Melanocyte of skin (primary cell): ENCODE measurements at places on chromosomes 6 and 20. TPM values are rescaled to one million over a fixed set of nuclear protein-coding genes. Genes with fewer than 3 reads are reported as not detected.

The HAO1 gene
- total RNA-seq, result not detected in 2 replicates

The MCCD1 gene
- total RNA-seq, result not detected in 2 replicates

The ZC2HC1B gene
- not detected in 2 replicates for total RNA-seq

The ENPP4 gene
- total RNA-seq, result under 0.01 TPM in 2 replicates

The MYCT1 gene
- total RNA-seq, result not detected in 2 replicates

The TNF gene
- total RNA-seq, result under 0.01 TPM in 1 of 2 replicates, not detected in the other

The CLIC5 gene
- not detected in 2 replicates for total RNA-seq

The GRIK2 gene
- 20.4 and 31.7 TPM in 2 replicates for total RNA-seq

The SRSF6 gene
- total RNA-seq, result 55.9 and 66.5 TPM in 2 replicates

The RPP40 gene
- total RNA-seq, result 8.4 and 8.6 TPM in 2 replicates

The PKHD1 gene
- total RNA-seq, result under 0.01 TPM in 2 replicates

The LY6G6D gene
- total RNA-seq, result not detected in 2 replicates

The MICAL1 gene
- 128 and 144 TPM in 2 replicates for total RNA-seq

The JPH2 gene
- under 0.01 and 2.5 TPM in 2 replicates for total RNA-seq

The DNAH8 gene
- not detected in 2 replicates for total RNA-seq

The SLC22A7 gene
- total RNA-seq, result not detected in 2 replicates

The NKX2-2 gene
- not detected in 2 replicates for total RNA-seq

The SLC13A3 gene
- total RNA-seq, result 2.0 and 3.4 TPM in 2 replicates

The RBM38 gene
- 21.4 and 25.0 TPM in 2 replicates for total RNA-seq

The PHACTR3 gene
- total RNA-seq, result under 0.01 and 0.36 TPM in 2 replicates

The CNPY3 gene
- 19.6 and 28.7 TPM in 2 replicates for total RNA-seq

The PSMG4 gene
- 28.6 and 29.0 TPM in 2 replicates for total RNA-seq

The LST1 gene
- not detected in 2 replicates for total RNA-seq

The RNF39 gene
- total RNA-seq, result not detected in 2 replicates

The FBXO30 gene
- total RNA-seq, result 5.5 and 9.5 TPM in 2 replicates

The PERP gene
- 24.7 and 26.2 TPM in 2 replicates for total RNA-seq

The NNAT gene
- 0.36 TPM in 1 of 2 replicates, not detected in the other for total RNA-seq

The HUS1B gene
- 1.00 and 1.1 TPM in 2 replicates for total RNA-seq

The CUL7 gene
- 17.6 and 28.7 TPM in 2 replicates for total RNA-seq

The SIRPD gene
- total RNA-seq, result not detected in 2 replicates

The MOCS1 gene
- 13.7 and 15.7 TPM in 2 replicates for total RNA-seq

The RAMACL gene
- 2.0 TPM in 2 replicates for total RNA-seq

The LY6G5C gene
- total RNA-seq, result 0.67 and 0.77 TPM in 2 replicates

The OXT gene
- not detected in 2 replicates for total RNA-seq

The AKAP12 gene
- 21.6 and 33.0 TPM in 2 replicates for total RNA-seq

The TRMT6 gene
- total RNA-seq, result 12.3 and 12.6 TPM in 2 replicates

The PDYN gene
- not detected in 2 replicates for total RNA-seq

The SHLD1 gene
- total RNA-seq, result 2.1 and 3.3 TPM in 2 replicates

The C20orf141 gene
- total RNA-seq, result not detected in 2 replicates

The TNNC2 gene
- not detected in 2 replicates for total RNA-seq

The OSBPL2 gene
- 24.0 and 24.7 TPM in 2 replicates for total RNA-seq

The SEL1L2 gene
- total RNA-seq, result not detected in 2 replicates

The NTSR1 gene
- under 0.01 TPM in 1 of 2 replicates, not detected in the other for total RNA-seq

The STMND1 gene
- not detected in 2 replicates for total RNA-seq

The LTB gene
- total RNA-seq, result not detected in 2 replicates

The ZNF165 gene
- total RNA-seq, result 0.31 and 0.67 TPM in 2 replicates

The TMEM217 gene
- total RNA-seq, result 0.33 and 2.0 TPM in 2 replicates

The TFAP2D gene
- total RNA-seq, result not detected in 2 replicates

The KCNQ5 gene
- total RNA-seq, result under 0.01 TPM in 1 of 2 replicates, not detected in the other

The HLA-DRA gene
- total RNA-seq, result 20.3 and 144 TPM in 2 replicates

The TCP11 gene
- 0.33 TPM in 1 of 2 replicates, not detected in the other for total RNA-seq

The DYNLT2 gene
- total RNA-seq, result 1.00 and 1.9 TPM in 2 replicates

The FILIP1 gene
- total RNA-seq, result under 0.01 TPM in 1 of 2 replicates, not detected in the other

The SRMS gene
- total RNA-seq, result not detected in 2 replicates

The IL17F gene
- not detected in 2 replicates for total RNA-seq

The TFAP2A gene
- 51.6 and 77.1 TPM in 2 replicates for total RNA-seq

The GABRR1 gene
- not detected in 2 replicates for total RNA-seq

The CRISP2 gene
- total RNA-seq, result not detected in 2 replicates
